ENCODE measurements at places on chromosomes 1 and 21. TPM values are rescaled to one million over a fixed set of nuclear protein-coding genes. Genes with fewer than 3 reads are reported as not detected.

Gene SHC1
- polyA plus RNA-seq = 85.6 TPM

Gene PLEKHG5
- 24.1 TPM for polyA plus RNA-seq

Gene THEM4
- 22.6 TPM for polyA plus RNA-seq

DNA sequence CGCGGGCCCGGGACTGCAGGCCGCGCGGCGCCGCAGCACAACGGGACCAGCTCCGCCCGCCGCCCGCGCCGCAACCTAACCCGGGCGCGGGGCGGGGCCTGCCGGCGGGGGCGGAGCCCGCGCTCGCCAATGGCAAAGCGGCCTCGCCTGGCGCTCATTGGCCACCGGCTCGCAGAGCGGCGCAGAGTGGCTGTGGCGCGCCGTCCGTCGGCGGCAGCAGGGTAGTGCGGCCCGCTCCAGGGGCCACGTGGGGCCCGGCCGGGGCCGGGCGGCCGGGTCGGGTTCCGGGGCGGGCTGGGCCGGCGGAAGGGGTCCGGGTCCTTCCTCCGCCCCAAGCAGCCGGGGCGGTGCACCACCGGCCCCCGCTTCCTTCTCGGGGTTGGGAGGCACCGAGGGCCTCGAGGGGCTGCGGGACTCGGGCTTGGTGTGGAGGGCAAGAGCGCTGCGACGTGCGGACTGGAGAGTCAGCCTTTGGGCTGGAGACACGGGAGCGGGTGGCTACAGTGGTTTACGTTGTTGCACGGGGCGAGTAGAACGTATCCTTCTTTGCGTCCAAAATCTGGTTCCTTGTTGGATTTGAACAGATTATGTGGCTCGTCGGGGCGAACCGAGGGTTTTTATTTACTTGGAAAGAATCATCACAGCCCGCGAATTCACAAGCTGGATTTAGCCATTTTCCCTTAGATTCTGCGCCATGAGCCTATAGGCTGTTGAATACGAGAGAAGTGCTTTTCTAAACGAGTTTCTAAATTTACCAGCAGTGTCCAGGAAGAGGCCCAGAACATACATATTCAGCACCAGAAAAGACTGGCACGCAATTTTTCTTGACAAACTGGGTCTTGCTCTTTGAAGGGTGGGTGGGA, at the start of gene SRM:
Gene SRM (minus strand): TSS at position 51 of the 863 bp plus-strand sequence. CDS start 75 bp downstream, outside the sequence.
- DNase-seq = peak; percentile 62

- DNase-seq = no peak
These were observed 60.0 kb upstream of the IVNS1ABP start for GRCh38 chr1:185376840-185377635.

DNA sequence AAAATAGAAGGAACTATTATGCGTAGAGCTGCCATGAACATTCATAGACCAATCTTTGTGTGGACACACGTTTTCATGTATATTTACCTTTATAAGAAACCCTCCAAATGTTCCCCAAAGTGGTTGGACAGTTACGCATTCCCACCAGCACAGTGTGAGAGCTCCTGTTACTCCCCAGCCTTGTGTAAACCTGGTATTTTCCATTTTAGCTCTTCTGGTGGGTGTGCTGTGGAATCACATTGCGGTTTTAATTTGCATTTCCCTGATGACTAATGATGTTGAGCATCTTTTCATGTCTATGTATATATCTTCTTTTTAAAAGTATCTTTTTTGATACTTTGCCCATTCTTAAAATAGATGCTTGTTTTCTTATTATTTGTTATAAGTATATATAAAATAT, 3.2 kb upstream of the UBASH3A start:
- no peak for DNase-seq

- no peak for DNase-seq
These were observed 191.7 kb downstream of the HS2ST1 start for GRCh38 chr1:87106144-87106543.

DNA sequence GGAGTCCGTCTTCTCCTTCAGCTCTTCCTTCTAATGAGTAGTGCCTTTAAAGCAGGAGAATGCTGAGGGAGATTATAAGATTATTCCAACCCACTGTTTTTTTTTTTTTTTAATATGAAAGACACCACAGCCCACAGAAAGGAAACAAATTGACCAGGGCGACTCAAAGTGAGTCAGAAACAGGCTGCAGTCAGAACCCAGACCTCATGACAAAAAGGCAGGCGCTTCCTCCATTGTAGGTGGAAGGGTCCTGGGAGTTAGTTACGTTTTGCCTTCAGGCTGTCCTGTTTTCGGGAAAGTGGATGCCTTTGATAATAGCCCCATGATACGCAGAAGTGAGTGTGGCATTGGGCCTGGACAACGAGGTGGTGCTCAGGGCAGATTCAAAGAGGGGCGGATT, 21.0 kb downstream of the PLXNA2 start:
- DNase-seq = no peak

- no peak for DNase-seq
These were observed 11.1 kb downstream of the FLG start for GRCh38 chr1:152313970-152314369.

DNA sequence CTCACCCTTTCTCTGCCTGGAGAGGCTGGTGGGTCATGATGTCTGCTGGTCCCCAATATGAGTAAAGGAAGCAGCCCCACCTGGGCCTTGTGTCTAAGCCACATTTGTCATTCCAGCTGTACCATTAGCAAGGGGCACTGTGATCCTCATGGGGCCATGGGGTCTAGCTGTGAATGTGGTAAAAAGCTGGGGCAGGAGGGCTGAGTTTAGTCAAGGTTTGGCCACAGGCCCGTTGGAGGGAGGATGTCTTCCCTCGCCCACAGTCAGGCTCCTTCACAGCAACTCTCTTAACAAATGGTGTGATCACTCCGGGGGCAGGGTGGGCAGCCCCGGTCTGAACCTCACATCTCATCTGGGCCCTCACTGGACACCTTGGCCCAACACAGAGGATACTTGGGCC, 115.4 kb downstream of the DMRTB1 start:
- no peak for DNase-seq

GRCh38 chr1:87122243-87122642, 206.4 kb upstream of the LMO4 start:
- DNase-seq = no peak

- DNase-seq = no peak
These were observed 26.5 kb downstream of the CD34 start for GRCh38 chr1:207884266-207885029.

GRCh38 chr1:42379794-42380585, 602 bp upstream of the RIMKLA start:
- no peak for DNase-seq
